Activated CD4-positive, alpha-beta T cell treated with anti-CD3 and anti-CD28 coated beads, Interleukin-2, amount 10 ng/mL, durations not matched to agents 7 days and 5 days (primary cell): ENCODE measurements at places on chromosomes 12 and 14. TPM values are rescaled to one million over a fixed set of nuclear protein-coding genes. Genes with fewer than 3 reads are reported as not detected.

Gene DDN
- total RNA-seq: 0.17 TPM

Gene YY1
- total RNA-seq: 95.0 TPM

Gene AICDA
- not detected for total RNA-seq

Gene OR4L1
- total RNA-seq: not detected

Gene CPNE6
- not detected for total RNA-seq

Gene ADAM21
- total RNA-seq: not detected

Gene KCNMB4
- 0.50 TPM for total RNA-seq

Gene LRRC10
- total RNA-seq: not detected

Gene OTX2
- total RNA-seq: not detected

Gene RFC5
- 41.9 TPM for total RNA-seq

Gene ZDHHC22
- not detected for total RNA-seq

Gene TOMM20L
- not detected for total RNA-seq

Gene TSHR
- 0.82 TPM for total RNA-seq

Gene RHOF
- total RNA-seq: 148 TPM

Gene CCDC38
- not detected for total RNA-seq

Gene MYO1A
- total RNA-seq: 2.9 TPM

Gene AQP2
- total RNA-seq: not detected

Gene MIPOL1
- not detected for total RNA-seq
